Common myeloid progenitor, CD34-positive (primary cell): ENCODE measurements at places on chromosomes 12 and 14.
A peak's percentile ranks its signal among the peaks of the same experiment; 100 is the strongest.

DNA sequence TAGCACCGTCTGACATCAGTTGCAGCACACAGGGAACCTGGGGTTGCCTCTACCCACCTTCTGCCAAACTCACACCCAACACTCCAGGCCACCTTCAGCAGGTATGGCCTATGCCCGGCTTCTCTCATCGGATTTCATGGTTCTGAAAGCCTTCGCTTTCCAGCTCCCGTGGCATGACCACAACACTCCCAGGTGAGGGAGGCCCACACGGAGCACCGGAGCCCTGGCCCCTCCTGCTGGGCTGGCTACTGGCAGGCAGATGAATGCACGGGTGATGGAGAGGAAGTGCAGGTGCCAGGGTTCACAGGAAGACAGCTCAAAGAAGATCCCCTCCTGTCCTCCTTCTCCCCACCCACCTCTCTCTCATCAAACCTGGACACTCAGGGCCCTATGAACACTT, 37.2 kb downstream of the CACNA2D4 start:
- H3K4me1 ChIP-seq = no peaks in the 10 kb centered on the region
- H3K27me3 ChIP-seq = no peaks in the 10 kb centered on the region
- H3K4me3 ChIP-seq = no peak overlapping the region
- H3K36me3 ChIP-seq = no peaks in the 10 kb centered on the region

- no peaks in the 10 kb centered on the region for H3K27me3 ChIP-seq
- DNase-seq = no peak
- H3K4me1 ChIP-seq = no peaks in the 10 kb centered on the region
- H3K27ac ChIP-seq = no peak overlapping the region
Observed at GRCh38 chr12:113392988-113393579, 10.6 kb downstream of the SDS start.

DNA sequence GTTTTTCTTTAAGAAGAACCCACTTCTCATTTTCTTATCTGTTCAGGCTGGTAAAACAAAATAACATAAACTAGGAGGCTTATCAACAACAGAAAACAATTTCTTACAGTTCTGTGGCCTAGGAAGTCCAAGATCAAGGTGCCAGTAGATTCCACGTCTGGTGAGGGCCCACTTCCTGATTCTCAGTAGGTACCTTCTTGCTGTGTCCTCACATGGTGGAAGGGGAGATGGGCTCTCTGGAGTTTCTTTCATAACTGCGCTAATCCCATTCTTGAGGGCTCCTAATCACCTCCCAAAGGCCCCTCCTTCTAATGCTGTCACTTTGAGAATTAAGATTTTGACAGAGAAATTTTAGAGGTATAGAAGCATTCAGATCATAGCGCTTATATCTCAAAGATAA, 33.4 kb downstream of the TXNRD1 start:
- peaks cover 6% of the 10 kb centered on the region for H3K4me1 ChIP-seq
- peak; percentile 26 for DNase-seq
- H3K27ac ChIP-seq = no peak overlapping the region
- no peaks in the 10 kb centered on the region for H3K27me3 ChIP-seq
- no peaks in the 10 kb centered on the region for H3K36me3 ChIP-seq

DNA sequence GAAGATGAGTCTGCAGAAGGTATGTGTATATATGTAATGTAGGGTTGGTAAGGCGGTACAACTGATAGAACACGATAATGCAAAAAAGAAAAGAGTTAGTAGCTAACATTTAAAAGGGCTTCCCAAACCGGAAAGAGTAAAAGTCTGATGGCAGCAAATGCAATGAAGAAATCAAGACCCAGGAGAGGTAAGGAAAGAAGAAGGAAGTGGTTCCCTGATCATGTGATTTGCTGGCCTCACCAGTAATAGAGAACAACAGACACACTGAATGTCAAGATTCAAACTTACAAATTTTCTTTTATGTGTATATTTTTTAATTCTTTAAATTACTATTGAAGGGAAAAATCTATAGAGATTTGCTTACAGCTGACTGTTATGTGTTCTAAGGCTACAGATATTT, 18.4 kb downstream of the ZFC3H1 start:
- no peak overlapping the region for H3K4me3 ChIP-seq
- no peaks in the 10 kb centered on the region for H3K27me3 ChIP-seq
- no peak overlapping the region for H3K27ac ChIP-seq
- peaks cover 59% of the 10 kb centered on the region for H3K36me3 ChIP-seq
- H3K4me1 ChIP-seq = peaks cover 12% of the 10 kb centered on the region
- peak; percentile 37 for DNase-seq

GRCh38 chr14:22289570-22289969, 299.5 kb downstream of the DAD1 start:
- no peaks in the 10 kb centered on the region for H3K27me3 ChIP-seq
- H3K4me3 ChIP-seq = no peak overlapping the region
- no peaks in the 10 kb centered on the region for H3K4me1 ChIP-seq

DNA sequence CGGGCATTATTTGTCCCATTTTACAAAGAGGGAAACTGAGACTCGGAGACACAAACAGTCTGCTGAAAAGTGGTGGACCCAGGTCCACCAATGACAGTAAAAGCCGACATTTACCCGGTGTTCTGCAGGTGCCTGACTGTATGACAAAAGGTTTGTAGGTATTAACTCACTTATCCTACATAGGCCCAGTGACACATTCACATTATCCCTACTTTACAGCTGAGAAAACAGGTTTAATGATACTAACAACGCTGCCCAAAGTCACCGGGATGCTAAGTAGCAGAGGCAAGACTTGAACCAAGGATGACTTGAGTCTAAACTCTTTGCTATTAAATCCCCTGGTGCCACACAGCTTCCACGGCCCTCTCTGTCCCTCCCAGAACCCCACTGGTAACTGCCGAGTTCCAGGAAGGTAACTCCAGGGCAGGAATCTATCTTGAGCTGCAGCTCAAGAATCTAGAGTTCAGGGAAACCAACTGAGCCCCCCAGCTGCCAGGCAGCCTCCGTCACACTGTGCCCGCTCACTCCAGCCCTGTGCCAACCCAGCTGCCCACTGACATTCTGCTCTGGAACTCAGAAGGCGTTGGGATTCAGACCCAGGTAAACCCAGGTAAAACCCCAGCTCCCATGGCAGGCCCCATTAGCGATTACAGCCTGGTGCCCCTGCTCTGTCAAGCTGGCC, 33.7 kb downstream of the SYNE3 start:
- no peaks in the 10 kb centered on the region for H3K27me3 ChIP-seq
- H3K4me1 ChIP-seq = peaks cover 6% of the 10 kb centered on the region
- no peak overlapping the region for H3K4me3 ChIP-seq
- no peak for DNase-seq

- no peak overlapping the region for H3K4me3 ChIP-seq
- peaks cover 8% of the 10 kb centered on the region for H3K4me1 ChIP-seq
- no peaks in the 10 kb centered on the region for H3K27me3 ChIP-seq
- H3K36me3 ChIP-seq = peaks cover 7% of the 10 kb centered on the region
- no peak for DNase-seq
Observed at GRCh38 chr12:48122065-48122834, 3.1 kb downstream of the PFKM start.

DNA sequence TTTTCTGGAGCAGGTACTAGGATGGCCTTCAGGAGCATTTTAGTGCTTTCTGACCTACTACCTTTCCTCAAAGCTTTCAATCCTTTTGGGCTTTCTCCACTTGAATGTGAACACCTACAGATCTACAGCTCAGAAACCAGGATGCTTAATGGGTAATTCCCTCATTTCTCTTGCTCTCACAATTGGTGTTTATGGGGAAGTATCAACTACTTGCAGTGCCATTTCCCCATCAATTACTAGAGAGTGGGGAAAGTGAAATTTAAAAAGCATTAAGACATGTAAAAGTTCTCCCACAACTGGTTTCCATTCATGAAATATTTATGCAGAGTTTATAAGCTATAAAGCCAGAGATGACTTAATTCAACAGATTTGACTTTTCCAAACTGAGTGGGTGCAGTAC, 2.1 kb upstream of the YY1 start:
- DNase-seq = no peak
- no peak overlapping the region for H3K4me3 ChIP-seq
- H3K36me3 ChIP-seq = no peaks in the 10 kb centered on the region
- H3K27ac ChIP-seq = peak overlapping the region; percentile 92

- H3K27me3 ChIP-seq = no peaks in the 10 kb centered on the region
- DNase-seq = peak; percentile 76
- H3K27ac ChIP-seq = peak overlapping the region; percentile 60
- peaks cover 15% of the 10 kb centered on the region for H3K36me3 ChIP-seq
- H3K4me3 ChIP-seq = no peak overlapping the region
Observed at GRCh38 chr12:121490401-121491281, 90.2 kb downstream of the KDM2B start.

- DNase-seq = no peak
- H3K4me1 ChIP-seq = no peaks in the 10 kb centered on the region
- H3K4me3 ChIP-seq = no peak overlapping the region
- peaks cover 10% of the 10 kb centered on the region for H3K36me3 ChIP-seq
- H3K27ac ChIP-seq = no peak overlapping the region
Observed at GRCh38 chr12:124420996-124421674, 126.2 kb downstream of the RFLNA start.

DNA sequence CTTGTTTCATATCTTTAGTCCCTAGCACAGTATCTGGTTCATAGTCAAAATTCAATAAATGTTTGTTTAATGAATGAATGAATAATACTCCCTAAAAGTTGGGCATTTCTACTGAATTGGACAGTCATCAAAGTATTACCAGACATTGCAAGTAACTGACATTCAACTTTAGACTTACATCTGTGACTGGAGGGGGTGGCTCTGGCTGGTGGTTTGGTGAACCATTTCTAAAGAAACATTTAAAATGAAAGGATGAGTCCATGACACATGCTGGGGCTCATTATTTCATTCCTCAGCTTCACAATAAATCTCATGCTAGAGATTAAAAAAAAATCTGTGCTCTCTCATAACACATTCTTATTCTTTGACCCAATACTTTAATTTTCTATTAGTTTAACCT, 20.6 kb upstream of the CSRNP2 start:
- H3K27ac ChIP-seq = no peak overlapping the region
- no peak overlapping the region for H3K4me3 ChIP-seq
- peaks cover 3% of the 10 kb centered on the region for H3K4me1 ChIP-seq
- H3K36me3 ChIP-seq = peaks cover 77% of the 10 kb centered on the region
- no peak for DNase-seq
- H3K27me3 ChIP-seq = no peaks in the 10 kb centered on the region

- H3K27ac ChIP-seq = no peak overlapping the region
- H3K4me1 ChIP-seq = no peaks in the 10 kb centered on the region
- no peaks in the 10 kb centered on the region for H3K36me3 ChIP-seq
- H3K4me3 ChIP-seq = no peak overlapping the region
Observed at GRCh38 chr12:108377260-108377659, 38.1 kb upstream of the CMKLR1 start.

GRCh38 chr12:57766464-57767304, at the start of gene CYP27B1:
Gene CYP27B1 (minus strand): TSS chr12:57767078. CDS start chr12:57767041, 37 bp downstream.
- no peaks in the 10 kb centered on the region for H3K27me3 ChIP-seq
- H3K27ac ChIP-seq = no peak within 1 kb of the TSS
- peak; percentile 35 for DNase-seq
- H3K4me3 ChIP-seq = no peak within 1 kb of the TSS
- peaks cover 5% of the 10 kb centered on the region for H3K36me3 ChIP-seq

DNA sequence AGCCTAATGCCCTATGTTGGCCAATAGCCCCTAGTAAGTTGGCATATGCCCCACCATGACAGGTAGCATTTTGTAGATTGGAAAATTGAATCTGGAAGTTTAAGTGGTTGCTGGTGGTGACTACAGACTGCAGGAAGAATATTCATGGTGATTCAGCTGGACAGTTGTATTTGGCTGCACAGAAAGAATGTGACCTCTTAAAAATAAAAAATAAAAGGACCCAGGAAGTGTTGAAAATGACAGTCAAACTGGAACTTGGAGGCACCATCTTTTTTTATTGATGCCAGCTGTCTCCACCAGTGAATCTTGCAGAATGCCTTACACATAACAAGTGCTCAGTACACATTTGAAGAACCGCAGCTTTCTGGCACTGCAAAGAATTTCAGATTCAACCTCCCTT, 73.9 kb downstream of the PRMT8 start:
- no peak overlapping the region for H3K27ac ChIP-seq
- no peak for DNase-seq
- H3K27me3 ChIP-seq = peaks cover 2% of the 10 kb centered on the region
- H3K4me3 ChIP-seq = no peak overlapping the region

GRCh38 chr14:24089890-24090289, 4.2 kb upstream of the PCK2 start:
- no peaks in the 10 kb centered on the region for H3K36me3 ChIP-seq
- no peak for DNase-seq
- no peaks in the 10 kb centered on the region for H3K27me3 ChIP-seq
- peaks cover 19% of the 10 kb centered on the region for H3K4me1 ChIP-seq
- no peak overlapping the region for H3K4me3 ChIP-seq

DNA sequence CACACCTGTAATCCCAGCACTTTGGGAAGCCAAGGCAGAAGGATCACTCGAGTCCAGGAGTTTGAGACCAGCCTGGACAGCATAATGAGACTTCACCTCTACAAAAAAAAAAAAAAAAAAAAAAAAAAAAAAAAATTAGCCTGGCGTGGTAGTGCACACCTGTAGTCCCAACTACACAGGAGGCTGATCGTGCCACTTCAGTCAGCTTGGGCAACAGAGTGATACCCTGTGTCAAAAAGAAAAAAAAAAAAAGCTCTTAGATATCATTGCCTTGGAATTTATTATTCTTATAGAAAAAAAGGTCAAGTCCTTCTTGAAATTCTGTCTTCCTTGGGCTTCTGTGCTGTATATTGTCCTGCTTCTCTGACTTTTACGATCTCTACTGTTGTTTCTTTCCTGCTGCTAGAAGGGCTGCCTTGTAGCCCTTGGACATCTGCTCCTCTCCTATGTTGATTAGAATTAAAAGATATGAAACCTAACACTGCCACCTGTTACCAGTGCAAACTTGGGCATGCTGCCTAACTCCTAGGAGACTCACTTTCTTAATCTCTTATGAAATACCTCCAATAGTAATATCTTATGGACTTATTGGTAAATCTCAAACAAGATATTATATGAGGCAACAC, 5.7 kb downstream of the TMEM19 start:
- H3K4me1 ChIP-seq = peaks cover 17% of the 10 kb centered on the region
- H3K27me3 ChIP-seq = no peaks in the 10 kb centered on the region
- H3K36me3 ChIP-seq = peaks cover 6% of the 10 kb centered on the region
- no peak overlapping the region for H3K27ac ChIP-seq
- no peak for DNase-seq
